ENCODE measurements at places on chromosomes 7 and 10.

GRCh38 chr7:91242097-91242844 lies 22.0 kb upstream of the FZD1 start:
- no peak for DNase-seq

DNA sequence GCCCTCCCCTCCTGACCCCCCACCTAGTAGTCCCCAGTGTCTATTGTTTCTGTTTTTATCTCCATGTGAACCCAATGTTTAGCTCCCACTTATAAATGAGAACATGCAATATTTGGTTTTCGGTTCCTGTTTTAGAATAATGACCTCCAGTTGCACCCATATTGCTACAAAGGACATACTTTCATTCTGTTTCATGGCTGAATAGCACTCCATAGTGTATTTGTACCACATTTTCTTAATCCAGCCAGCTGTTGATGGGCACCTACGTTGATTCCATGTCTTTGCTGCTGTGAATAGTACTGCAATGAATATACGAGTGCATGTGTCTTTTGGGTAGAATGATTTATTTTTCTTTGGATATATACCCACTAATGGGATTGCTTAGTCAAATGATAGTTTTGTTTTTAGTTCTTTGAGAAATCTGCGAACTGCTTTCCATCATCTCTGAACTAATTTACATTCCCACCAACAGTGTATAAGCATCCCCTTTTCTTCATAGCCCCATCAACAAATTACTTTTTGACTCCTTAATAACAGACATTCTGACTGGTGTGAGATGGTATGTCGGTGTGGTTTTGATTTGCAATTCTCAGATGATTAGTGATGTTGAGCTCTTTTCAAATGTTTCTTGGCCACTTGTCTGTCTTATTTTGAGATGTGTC lies 128.4 kb upstream of the PHYHIPL start:
- DNase-seq: no peak

- no peak for DNase-seq
Measured at GRCh38 chr10:73086816-73087215, 9.8 kb downstream of the P4HA1 start.

DNA sequence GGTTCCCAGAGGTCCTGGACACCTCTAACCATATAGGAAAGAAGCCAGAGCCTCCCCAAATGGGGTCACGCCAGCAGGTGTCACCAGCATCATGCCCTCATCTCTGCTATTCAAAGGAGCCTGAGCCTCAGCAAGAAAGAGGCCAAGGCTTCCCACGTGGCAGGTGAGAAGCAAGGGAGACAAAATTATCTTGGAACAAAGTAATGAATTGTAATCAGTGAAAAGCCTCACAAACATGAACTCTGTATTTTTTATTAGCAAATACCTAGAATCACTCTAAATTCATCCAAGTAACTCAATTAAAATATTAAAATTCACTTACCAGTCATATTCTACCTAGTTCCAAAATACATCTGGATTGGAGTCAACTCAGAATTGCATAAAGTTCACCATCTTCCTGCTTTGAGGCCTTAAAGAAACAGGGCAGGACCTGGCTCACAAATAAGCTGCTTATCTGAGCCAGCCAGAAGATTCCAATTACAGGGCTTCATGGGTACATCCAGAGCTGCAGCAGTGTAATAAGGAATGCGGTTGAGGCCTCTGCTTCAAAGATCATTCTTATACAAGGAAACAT lies 68.7 kb downstream of the SGMS1 start:
- DNase-seq: no peak

- no peak for DNase-seq
Measured at GRCh38 chr10:12974078-12974477, 27.4 kb downstream of the CCDC3 start.

DNA sequence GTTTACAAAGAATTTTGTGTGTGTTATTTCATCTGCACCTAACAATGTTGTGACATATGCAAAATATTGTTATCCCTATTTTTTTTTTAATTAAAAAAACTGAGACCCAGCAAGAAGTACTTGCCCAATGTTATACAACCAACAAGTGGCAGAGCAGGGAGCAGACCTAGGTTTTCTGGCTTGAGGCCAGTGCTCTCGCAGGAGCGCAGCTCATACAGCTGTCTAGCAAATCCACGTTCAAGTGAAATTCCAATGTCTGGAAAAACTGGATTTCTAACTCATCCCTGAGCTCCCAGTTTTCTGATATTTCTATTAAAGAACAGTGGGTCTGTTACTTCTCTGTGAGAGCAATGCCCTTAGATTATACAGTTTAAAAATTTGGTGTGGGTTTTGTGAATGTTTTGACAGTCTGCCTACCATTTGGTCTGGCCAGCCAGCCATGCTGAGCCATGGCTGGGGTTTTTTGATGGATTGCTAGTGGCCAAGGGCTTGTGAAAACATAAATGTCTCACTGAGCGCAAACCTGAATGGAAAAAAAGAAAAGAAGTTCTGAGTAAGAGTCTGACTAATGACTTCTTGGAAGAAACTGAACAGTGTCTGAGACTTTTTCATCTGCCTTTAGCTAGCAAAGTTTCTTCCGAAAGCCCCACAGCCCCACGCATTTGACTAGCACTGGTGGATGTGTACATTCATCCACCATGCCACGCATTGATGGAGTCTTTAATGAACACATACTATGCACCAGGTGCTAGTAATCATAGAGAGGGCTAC lies 15.4 kb upstream of the PRF1 start:
- DNase-seq: no peak

DNA sequence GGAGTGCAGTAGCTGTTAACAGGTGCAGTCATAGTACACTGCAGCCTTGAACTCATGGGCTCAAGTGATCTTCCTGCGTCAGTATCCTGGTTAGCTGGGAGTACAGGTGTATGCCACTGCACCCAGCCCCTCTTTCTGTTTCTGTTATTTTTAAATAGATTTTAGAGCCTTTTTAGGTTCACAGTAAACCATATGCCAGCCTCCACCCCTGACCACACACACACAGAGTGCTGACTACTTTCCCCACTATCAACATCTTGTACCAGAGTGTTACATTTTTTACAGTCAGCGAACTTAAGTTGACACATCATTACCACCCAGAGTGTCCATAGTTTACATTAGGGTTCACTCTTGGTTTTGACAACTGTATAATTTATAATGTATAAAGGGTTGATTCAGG lies 32.1 kb downstream of the MARCHF5 start:
- no peak for DNase-seq

DNA sequence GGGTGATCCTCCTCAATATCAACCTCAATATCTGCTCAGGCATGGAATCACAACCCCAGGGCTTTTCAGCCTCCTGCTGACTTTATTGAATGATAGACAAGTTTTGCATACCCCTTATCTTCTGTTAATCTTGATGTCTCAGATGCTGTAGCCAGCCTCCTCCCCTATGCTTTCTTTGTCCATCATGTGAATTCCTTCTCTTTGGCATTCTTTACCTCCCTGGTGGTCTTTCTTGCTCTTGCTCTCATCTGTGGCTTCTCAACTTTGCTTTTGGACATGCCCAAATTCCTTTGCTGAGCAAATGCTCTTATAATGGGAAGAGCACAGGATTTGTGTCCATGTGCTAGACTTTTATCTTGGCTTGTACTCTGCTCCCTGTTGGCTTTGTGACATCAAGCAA lies 73.4 kb upstream of the FAM13C start:
- DNase-seq: no peak

DNA sequence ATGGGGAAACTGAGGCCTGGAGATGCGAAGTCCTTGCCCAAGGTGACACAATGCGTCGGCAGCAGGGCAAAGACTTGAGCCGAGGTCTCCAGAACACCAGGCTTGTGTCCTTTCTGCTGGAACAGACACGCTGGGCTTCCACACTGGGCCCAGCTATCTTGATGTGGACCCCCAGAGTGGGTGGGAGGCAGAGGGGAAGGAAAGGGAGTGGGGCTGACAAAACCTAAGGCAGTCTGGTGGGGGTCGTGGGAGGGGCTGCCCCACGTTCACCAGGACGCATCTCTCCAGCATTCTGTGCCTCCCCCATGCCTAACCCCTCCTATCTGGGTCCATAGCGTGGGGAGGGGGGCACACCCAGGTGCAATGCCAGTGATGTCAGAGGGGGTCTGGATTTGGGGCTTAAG lies 38.1 kb downstream of the PPIF start:
- no peak for DNase-seq

GRCh38 chr10:83274088-83274487 lies 865.2 kb upstream of the GHITM start:
- DNase-seq: no peak

GRCh38 chr10:24128066-24128730 lies 80.7 kb upstream of the KIAA1217 start:
- no peak for DNase-seq

GRCh38 chr10:93600446-93601145 lies 439 bp downstream of the RBP4 start:
- DNase-seq: no peak

DNA sequence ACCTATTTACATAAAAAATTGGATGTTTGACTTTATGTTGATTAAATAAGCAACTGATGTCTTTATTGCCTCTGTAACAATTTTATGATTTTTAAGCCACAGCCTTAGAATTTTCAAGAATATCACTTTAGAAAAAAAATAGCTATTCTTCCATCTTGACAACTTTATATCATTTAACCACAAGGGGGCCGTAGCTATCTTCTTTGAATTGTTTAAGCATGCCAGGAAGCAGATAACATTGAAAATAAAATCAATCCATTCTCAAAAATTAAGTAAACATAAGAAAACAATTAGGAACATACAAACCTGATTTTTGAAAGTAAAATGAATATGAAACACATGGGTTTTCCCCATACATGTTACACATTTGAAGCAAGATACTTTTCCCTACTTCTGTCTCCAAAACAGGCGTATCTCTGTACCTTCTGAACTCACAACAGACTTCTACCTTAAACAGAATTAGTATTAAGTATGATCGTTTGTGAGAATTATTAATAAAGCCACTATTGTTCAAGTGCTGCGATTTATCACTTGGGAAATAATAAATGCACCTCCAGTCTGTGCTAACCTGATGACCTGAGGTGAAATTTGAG lies 209.0 kb downstream of the CACNA2D1 start:
- peak; percentile 63 for DNase-seq

Measured in Kasumi-1 (cell line).